CD4-positive, alpha-beta T cell treated with Interferon alpha-2 for 1 hour (primary cell): ENCODE measurements at places on chromosomes 12 and 14.

DNA sequence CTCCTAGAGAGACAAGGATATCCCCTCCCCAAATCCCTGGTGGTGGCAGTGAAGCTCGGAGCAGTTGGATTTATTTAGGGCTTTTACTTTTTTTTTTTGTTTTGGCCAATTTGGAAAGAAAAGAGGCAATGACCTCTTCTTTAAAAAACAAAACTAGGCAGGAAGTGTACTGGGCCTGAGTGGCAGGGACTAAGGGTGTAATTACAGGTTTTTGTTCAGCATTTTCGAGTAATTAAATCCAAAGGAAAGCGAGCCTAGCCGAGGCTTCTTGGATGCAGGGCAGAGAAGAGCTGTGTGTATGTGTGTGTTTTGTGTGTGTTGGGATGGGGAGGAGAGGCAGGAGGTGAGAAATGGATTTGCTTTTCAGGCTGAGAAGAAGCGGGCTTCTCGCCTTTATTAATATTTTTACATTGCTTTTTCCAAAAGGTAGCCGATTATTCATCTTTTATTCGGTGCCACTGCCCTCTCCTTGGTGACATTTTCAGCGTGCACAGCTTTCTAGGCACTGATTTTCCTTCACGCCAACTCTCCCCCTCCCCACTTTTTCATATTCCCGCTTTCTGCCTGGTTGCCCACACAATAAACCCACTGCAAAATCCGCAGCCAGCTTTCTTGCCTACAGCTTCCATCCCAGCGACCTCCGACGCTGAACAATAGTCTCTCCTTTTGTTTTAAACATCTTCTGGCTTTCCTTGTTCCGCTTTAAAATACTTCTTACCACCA, 8.9 kb upstream of the IRF2BPL start:
- DNase-seq: no peak

DNA sequence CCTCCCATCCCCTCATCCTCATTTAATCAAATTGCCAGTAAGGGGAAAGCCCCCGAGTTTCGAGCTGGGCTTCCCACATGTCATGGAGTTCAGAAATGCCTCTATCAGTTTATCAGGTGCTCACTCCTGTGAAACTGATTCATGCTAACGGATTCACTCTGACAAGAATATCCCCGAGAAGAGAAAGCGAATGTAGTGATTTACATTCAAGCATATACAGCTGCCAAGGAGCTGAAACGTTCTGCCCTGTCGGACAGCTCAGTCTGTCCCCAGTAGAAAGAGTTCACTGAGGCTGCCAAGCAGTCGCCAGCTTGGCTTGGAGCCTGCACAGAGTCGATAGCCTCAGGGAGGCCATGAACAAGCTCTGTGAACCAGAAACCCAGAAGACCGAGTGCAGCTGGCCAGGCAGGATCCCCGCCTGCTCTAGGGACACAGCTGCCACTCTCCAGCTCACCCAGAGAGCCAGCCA, 88.4 kb downstream of the TMCC3 start:
- no peak for DNase-seq

GRCh38 chr14:36069535-36069900, 107.0 kb downstream of the PTCSC3 start:
- DNase-seq: peak; percentile 5

DNA sequence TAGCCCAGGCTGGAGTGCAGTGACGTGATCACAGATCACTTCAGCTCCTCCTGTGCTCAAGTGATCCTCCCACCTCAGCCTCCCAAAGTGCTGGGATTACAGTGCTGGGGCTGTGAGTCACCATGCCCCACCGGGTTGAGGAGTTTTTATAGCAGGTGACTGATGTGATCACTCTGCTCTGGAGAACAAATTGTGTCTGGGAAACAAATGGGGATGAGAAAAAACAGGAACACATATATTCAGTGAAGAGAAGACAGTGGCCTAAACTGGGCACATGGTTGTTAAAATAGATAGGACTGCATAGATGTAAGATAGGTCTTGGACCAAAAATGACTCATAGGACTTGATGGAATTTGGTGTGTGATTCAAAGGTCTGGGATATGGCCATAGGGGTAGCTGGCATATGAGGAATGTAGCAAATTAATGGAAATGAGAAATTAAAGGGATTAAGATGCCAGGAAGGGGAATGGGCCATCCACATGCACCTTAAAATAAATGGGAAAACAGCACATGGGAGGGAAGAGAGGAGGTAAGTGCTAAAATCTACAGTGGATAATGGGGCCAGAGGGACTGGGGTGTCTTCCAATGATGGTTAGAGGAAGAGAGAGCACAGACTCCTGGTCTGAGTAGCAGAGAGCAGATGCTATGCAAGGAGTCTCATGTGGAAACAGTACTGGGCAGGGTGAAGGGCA, 11.2 kb downstream of the BCAT1 start:
- no peak for DNase-seq

GRCh38 chr14:55031190-55031589, 4.2 kb downstream of the SOCS4 start:
- DNase-seq: no peak

GRCh38 chr14:52901357-52901980, 49.4 kb downstream of the FERMT2 start:
- DNase-seq: no peak

DNA sequence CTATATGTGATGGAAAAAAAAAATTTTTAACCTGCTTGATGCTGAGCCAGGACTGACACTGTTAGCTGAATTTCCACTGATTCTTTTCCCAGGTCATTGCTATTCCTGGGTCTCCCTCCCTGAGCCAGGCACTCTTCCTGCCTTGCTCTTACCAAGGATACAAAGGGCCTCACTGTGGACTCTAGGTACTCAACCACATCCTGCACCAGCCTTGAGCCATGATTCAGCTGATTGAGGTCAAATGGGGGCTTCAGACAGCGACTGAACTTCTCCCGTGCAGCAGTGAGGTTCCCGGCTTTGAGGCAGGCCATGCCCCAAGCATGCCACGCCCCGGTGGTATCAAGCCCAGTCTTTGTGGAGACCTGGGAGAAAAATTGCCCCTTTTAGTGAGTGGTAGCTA, 54.3 kb downstream of the ZFYVE26 start:
- no peak for DNase-seq

GRCh38 chr14:56959869-56960268, 149.6 kb upstream of the OTX2 start:
- no peak for DNase-seq

GRCh38 chr14:77707355-77707723, 484 bp downstream of the ALKBH1 start:
- peak; percentile 30 for DNase-seq

GRCh38 chr14:50812856-50813543, 18.0 kb downstream of the NIN start:
- DNase-seq: no peak

DNA sequence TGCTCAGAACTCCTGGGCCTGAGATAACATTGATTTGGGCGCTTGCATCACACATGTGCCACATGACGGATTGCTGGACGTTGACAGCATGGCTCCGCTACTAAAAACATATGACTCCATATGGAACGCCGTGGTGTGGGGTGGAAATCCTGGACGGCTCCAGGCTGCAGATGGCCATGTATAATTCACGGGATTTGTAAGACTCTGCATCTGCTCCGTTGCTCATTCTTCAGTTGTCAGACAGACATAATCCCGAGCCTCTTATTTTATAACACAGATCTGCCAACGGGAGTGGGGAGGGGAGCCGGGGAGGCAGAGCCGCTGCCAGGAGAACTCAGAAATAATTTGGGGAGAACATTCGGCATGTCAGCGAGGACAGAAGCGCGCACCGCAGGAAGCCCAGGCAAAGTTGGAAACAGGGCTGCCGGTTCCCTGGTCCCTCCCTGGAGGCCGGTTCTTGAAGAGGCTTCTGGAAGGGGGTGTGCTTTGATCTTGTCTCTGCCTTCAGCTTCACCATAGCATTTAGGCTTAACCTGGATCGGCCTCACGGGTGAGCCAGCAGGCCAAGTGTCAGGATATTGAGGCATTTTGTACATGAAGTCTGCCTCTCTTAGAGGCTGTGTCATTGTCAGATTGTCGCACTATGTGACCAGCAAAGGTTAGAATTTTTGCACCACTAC, 45.8 kb upstream of the MYL2 start:
- no peak for DNase-seq

DNA sequence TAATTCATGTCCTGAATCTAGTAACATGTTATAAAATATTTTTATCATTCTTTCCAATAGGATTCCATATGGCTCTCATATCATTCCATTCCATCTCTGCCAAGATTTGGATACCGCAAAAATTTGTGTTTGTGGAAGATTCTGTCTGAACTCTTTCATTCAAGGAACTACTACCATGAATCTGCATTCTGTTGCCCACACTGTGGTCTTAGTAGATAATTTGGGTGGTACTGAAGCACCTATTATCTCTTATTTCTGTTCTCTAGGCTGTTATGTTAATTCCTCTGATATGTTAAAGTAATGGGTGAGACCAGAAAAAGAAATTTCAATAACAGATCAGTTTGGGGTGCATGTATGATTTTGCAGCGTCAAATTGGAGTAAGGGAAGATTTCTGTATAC, 6.2 kb downstream of the RPL36AL start:
- DNase-seq: no peak

- DNase-seq: no peak
These were observed 1.6 kb downstream of the IRAK4 start for GRCh38 chr12:43760396-43760795.

DNA sequence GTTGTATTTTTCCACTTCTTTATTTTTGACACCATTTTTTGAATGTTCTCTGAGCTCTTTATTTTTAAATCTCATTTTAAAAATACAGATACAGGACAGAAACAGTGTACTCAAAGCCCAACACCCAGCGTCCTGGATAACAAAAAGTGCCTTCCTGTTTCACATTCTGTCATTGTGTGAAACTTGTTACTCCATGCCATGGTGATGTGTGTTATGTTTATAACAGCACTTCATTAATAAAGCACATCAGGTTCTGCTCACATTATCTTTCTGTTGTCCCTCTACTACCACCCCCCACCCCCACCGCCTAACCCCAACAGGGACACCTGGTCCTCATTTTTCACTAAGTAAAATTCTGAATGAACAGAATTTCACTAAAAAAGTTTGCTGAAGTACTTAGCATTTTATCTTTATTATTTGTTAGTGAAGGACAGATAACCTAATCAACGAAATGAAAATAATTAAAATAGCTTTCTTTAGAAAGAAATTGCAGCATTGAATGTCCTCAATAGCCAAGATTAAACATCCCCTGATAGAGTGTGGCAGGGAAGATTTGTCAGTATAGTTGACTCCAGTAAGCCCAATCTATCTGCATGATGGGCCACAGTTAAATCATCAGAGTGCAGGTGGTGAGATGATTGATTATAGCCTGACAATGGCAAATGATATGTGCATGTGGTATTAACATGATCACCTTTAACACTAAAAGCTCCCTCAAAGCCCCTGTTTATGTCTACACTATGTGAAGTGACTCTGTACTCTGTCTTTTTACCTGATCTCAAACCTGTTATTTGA, 153.9 kb downstream of the ACSS3 start:
- no peak for DNase-seq

DNA sequence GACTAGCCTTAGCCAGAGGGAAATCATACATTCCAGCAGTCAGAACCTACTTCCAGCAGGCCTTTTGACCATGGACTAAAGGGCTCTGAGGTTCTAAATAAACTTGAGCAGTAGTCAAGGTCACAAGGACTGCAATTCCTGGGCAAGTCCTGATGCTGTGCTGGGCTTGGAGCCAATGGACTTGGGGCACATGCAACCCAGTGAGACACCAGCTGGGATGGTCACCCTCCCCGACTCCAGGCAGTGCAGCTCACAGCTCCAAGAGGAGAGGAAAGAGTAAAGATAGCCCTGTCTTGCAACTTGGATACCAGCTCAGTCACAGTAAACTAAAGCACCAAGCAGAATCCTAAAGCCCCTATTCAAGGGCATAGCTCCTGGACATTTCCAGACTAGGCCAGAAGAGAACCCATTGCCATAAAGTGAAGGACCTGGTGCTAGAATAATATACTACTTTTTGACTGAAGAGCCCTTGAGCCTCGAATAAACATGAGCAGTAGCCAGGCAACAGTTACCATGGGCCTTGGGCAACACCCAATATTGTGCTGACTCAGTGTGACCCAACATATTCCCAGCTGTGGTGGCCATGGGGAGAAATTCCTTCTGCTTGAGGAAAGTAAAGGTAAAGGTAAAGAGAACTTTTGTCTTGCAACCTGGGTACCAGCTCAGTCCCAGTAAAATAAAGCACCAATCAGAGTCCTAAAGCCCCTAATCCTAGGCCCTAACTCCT, 226.2 kb upstream of the CLEC14A start:
- DNase-seq: no peak

- no peak for DNase-seq
These were observed 9.1 kb downstream of the STAT6 start for GRCh38 chr12:57101892-57102695.
